Frontal cortex (tissue), 4 donors: ENCODE measurements at places on chromosomes 2 and 18.

- no peak for DNase-seq
Observed at GRCh38 chr18:31744321-31745067, 16.2 kb downstream of the SLC25A52 start.

GRCh38 chr2:15107137-15107536 is 454.0 kb downstream of the NBAS start:
- DNase-seq: no peak

- no peak for DNase-seq
Observed at GRCh38 chr2:70047451-70047850, 39.8 kb upstream of the PCBP1 start.

GRCh38 chr2:195601361-195601760 is 55.7 kb upstream of the SLC39A10 start:
- DNase-seq: no peak

DNA sequence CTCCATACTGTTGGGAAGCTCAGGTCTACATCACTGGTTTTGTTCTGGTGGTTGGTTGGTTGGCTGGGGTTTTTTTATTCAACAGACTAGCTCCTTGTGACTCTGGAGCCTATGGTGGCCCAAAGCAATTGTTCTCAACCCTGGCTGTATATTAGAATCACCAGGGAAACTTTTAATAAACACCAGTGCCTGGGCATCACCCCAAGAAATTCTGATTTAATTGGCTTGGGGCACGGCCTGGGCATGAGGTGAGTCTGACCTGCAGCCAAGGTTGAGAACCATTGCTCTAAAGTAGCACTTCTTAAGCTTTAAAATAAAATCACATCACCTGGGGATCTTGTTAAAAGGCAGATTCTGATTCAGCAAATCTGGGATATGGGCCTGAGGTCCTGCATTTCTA is 184.1 kb downstream of the C1D start:
- no peak for DNase-seq
